ENCODE measurements at places on chromosomes 4 and X.

DNA sequence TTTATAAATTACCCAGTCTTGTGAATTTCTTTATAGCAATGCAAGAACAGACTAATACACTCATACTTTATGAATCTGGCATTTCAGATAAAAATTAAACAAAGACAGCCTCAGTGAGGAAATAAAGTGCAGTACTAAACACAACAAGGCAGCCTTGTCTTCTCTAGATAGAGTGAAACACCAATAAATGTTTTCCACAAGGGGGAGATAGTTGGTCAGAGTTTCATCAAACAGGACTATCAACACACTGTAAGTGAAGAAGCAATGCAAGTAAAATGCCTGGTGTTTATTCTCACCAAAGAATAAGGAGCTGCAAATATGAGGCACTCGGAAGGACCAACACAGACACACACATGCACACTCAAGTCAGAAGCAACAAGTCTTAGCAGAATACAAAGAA is 62.8 kb downstream of the FAM9B start:
- no peak for DNase-seq

- no peak for DNase-seq
Observed at GRCh38 chrX:71420686-71421085, 54.5 kb downstream of the TAF1 start.

DNA sequence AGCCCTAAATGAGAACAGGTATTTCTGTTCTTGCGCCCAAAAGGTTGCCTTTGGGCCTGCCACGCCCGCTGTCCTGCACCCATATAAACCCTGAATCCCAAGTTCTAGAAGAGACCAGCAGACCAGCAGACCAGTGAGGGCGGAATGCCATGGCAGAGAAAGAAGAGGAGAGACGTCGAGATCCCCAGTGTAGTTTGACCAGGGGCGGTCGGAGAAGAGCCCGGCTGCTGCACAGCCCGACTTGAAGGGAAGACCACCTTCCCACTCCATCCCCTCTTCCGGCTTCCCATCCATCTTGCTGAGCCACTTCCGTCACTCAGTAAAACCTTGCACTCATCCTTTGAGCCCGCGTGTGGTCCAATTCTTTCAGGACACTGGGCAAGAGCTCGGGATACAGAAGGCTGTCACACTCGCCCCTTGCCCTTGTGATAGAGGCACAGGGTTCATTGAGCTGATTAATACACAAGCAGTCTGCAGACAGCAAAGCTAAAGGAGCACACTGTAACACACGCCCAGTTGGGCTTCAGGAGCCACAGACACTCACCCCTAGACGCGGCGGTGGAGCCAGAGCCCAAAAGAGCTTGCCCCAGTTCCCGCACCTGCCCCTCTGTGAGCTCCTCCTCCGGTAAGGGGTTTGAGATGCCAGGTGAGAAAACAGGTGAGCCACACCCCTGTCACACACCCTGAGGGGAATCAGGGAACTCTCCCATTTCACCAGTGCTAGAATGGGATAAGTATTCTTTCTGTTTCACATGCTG is 230.8 kb downstream of the PCDH10 start:
- no peak for DNase-seq

DNA sequence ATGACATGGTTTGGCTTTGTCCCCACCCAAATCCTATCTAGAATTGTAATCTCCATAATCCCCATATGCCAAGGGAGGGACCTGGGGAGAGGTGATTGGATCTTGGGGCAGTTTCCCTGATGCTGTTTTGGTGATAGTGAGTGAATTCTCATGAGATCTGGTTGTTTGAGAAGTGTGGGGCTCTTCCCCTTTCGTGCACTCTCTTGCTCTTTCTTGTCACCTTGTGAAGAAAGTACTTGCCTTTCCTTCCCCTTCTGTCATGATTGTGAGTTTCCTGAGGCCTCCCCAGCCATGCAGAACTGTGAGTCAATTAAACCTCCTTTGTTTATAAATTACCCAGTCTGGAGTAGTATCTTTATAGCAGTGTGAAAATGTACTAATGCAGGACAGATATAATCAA is 36.4 kb upstream of the FREM3 start:
- DNase-seq: no peak

- peak; percentile 24 for DNase-seq
Observed at GRCh38 chr4:139734201-139734874, 68.7 kb downstream of the MGST2 start.

- DNase-seq: no peak
Observed at GRCh38 chr4:110900213-110900769, 277.4 kb upstream of the PITX2 start.

- DNase-seq: no peak
Observed at GRCh38 chr4:172806841-172807240, 361.8 kb upstream of the GALNT7 start.

DNA sequence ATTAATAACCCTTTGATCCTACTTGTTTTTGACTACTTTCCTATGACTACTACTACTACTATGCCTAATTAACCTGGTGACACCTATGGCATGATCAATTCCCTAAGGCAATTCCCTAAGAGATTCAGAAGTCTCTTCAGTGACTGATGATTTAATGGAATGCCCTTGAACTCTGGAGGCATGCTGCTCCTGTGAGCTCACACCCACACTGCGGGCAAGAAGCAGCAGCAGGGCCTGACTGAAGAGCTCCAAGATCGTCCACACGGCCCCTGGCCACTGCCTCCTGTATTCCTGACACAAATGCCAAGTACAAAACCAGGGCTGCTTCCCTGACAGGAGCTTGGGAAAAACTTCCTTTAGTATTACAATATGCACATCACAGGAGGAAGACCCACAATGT is 74.2 kb upstream of the STS start:
- DNase-seq: no peak

DNA sequence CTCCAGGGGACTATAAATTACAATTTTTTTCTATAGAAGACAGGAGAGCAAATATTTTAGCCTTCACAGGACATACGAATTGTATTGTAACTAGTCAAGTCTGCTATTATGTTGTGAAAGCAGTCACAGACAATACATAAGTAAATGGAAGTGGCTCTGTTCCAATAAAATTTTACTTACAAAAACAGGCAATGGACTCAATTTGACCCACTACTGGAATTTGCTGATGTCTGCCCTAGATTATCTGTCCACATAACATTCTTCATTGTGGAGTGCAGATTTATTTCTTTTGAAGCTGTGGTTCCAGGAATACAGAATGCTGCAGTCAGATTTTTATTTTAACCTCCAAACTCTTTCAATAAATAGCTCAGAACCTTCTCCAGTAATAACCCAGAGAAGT is 330.3 kb downstream of the PPP4R3C start:
- no peak for DNase-seq

DNA sequence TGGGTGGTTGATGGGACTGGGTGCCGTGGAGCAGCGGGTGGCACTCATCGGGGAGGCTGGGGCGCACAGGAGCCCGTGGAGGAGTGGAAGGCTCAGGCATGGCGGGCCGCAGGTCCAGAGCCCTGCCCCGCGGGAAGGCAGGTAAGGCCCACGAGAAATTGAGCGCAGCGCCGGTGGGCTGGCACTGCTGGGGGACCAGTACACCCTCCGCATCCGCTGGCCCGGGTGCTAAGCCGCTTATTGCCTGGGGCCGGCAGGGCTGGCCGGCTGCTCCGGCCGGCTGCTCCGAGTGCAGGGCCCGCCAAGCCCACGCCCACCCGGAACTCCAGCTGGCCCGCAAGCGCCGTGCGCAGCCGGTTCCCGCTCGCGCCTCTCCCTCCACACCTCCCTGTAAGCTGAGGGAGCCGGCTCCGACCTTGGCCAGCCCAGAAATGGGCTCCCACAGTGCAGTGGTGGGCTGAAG is 85.1 kb upstream of the FAT4 start:
- no peak for DNase-seq

DNA sequence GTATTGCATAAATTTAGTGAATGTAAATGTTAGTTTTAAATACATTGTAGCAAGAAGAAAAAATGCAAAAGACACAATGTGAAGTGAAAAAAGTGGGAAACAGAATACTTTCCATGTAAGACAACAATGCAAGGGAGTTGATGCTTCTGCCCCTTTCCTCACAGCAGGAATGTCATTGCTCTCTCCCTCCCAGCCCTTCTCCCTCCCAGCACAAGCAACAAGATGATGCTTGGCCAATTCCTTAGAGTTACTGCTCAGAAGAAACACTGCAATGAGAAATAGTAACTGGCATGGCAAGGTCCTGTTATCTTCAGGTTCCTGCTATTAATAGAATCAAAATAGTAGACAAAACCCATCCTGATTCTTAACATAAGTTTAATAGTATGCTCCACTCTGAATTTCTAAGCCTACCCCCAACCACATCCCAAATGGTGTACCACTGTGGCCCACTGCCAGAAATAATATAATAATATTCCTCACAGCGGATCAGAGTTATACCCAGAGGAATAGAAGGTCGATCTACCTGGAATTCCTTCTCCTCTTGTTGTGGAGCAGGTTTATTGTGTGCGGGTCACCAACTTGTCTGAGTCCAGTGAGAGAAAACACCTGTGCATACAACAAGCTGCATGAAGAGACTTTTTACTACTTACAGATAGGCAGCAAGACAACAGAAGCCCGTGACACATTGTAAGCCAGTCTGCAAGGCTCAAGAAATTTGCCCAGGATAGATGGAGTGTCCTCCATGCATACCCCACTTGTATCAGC is 69.8 kb upstream of the SLC7A11 start:
- no peak for DNase-seq

DNA sequence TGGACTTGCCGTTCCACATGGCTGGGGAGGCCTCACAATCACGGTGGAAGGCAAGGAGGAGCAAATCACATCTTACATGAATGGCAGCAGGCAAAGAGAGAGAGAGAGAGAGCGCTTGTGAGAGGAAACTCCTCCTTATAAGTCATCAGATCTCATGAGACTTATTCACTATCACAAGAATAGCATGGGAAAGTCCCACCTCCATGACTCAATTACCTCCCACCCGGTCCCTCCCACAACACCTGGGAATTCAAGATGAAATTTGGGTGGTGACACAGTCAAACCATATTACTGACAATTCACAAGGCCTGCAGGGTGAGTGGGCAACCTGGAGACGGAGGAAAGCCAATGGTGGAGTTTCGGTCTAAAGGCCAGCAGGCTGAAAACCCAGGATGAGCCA is 394.3 kb upstream of the TRAM1L1 start:
- DNase-seq: no peak

GRCh38 chr4:92634882-92635281 is 331.1 kb downstream of the GRID2 start:
- DNase-seq: no peak

- no peak for DNase-seq
Observed at GRCh38 chr4:82469791-82470345, 39.5 kb downstream of the ENOPH1 start.

GRCh38 chrX:19887911-19888879 is 795 bp upstream of the SH3KBP1 start:
- no peak for DNase-seq

GRCh38 chrX:124507246-124507645 is 160.9 kb downstream of the SH2D1A start:
- DNase-seq: no peak
